ENCODE measurements at places on chromosomes 6 and 20.

DNA sequence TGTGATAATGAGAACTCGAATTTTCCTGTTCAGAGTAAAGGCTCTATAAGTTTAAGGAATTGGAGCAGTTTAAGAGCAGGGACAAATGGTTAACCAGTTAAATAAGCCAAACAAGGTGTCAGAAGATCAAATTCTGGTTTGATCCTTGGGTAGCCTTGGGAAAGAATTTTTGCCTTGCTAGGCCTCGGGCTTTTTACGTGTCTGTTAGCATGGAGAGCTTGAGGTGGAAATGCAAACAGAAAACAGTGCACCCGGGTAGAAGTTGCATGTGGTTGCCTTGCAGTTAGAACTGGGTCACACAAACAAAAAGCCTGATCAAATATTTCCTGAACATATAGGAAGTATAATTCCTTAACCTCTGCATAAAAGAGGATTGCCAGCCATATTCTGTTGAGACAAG lies 58.3 kb downstream of the RIN2 start:
- DNase-seq, result no peak
- no peaks in the 10 kb centered on the region for H3K27me3 ChIP-seq
- no peak overlapping the region for H3K4me3 ChIP-seq
- no peaks in the 10 kb centered on the region for H3K36me3 ChIP-seq

DNA sequence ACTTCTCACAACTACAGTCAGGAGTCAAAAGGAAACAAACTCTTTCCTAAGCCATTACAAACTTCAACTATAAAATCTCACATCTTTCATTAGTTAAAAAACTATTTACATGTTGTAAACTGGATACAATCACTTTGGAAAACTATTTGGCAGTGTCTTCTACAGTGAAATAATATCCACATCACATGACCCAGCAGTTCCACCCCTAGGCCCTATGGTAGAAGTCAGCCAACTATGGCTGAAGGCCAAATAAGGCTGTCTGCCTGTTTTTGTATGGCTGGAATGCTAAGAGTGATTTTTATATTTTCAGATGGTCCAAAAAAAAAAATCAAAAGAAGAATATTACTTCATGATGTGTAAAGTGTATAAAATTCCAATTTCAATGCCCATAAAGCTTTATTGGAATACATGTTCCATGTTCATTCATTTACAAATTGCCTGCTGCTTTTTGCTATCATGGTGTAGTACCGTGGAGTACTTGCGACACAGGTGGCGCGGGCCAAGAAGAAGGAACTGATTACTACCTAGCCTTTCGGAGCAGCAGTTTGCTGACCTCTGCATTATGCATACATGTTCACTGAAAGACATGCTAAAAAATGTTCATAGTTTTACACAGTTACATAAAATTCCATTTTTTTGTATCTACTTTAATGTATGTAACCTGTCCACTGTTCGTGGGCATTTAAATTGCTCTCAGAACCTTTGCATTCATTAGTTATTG lies 129.0 kb downstream of the KIF16B start:
- H3K4me3 ChIP-seq, result no peak overlapping the region
- no peaks in the 10 kb centered on the region for H3K36me3 ChIP-seq
- DNase-seq, result peak; percentile 23
- H3K4me1 ChIP-seq, result no peaks in the 10 kb centered on the region
- H3K27ac ChIP-seq, result no peak overlapping the region

GRCh38 chr6:12950976-12951375 lies 234.4 kb downstream of the PHACTR1 start:
- H3K27me3 ChIP-seq, result no peaks in the 10 kb centered on the region
- no peaks in the 10 kb centered on the region for H3K36me3 ChIP-seq
- DNase-seq, result no peak

GRCh38 chr6:110419028-110419739 lies 3.8 kb upstream of the DDO start:
- H3K27me3 ChIP-seq, result no peaks in the 10 kb centered on the region
- H3K27ac ChIP-seq, result no peak overlapping the region
- no peak overlapping the region for H3K4me3 ChIP-seq
- H3K36me3 ChIP-seq, result no peaks in the 10 kb centered on the region
- H3K4me1 ChIP-seq, result no peaks in the 10 kb centered on the region

DNA sequence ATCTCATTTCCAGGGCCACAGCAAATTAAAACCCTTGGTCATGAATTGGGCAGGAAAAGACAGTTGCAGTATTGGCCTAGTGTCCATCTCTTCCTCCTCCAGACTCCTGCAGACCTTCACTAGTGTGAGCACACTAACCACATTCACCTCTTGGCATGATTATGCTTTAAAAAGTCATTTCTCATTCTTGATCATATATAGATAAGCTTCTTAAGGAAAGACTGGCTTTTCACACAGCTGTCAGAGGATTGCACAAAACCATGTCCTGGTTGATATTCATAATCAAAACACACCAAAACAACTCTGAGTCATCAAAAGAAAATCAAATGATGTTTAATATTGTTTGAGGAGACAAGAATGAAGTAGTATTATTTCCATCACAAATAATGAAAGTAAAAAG lies 52.1 kb downstream of the TMEM200A start:
- H3K36me3 ChIP-seq, result no peaks in the 10 kb centered on the region
- H3K27ac ChIP-seq, result no peak overlapping the region
- no peaks in the 10 kb centered on the region for H3K27me3 ChIP-seq
- no peak for DNase-seq
- no peaks in the 10 kb centered on the region for H3K4me1 ChIP-seq
